Stimulated activated CD8-positive, alpha-beta memory T cell treated with anti-CD3 and anti-CD28 coated beads, Interleukin-7, amount 100 ng/mL, for 1 hour (primary cell): ENCODE measurements at places on chromosomes 7 and 10.

DNA sequence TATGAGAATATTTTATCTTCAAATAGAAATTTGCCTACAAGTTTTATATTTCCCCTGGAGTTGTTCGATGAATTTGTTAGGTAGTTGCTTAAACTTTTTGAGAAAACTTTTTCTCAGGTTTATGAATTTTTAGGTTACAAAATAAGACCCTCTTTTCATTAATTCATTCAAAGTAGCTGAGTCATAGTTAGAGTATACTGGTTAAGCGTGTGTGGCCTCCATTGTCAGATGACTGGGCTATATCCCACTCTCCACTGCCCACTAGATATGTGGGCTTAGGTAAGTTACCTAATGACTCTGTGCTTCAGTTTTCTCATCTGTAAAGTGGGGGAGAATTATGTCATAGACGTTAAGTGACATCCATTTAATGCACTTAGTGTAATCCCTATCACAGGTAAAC lies 1.0 kb downstream of the ASB15 start:
- no peak for DNase-seq

DNA sequence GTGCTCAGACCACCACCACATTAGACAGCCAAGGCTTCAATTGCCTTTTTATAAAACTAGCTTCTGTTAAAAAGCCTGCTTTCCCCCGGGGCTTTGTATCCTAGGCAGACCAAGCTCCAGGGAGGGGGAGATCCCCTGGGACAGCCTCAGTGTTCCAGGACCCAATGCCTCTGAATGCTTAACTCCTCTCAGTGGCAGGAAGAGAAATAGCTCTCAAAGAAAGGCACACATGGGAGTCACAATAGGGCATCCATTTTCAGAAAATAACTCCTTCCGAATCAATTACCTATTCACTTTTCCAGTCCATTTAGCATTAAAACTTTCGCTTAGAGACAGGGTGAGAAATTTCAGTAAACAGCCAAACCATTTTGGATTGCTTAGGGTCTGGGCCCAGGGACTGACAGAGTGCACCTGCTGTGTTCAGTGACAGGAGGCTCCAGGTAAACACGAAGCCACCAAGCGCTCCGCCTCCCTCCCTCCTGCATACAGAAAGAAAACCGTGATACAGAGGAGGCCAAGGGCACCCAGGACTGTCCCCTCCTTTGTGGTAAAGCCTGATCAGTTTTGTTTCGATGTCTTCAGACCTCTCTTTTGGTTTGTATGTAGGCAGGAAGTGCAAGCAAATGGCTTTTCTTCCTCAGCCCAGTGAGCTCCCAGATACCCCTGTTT lies 599.7 kb downstream of the KCNMA1 start:
- no peak for DNase-seq

- DNase-seq: no peak
Measured at GRCh38 chr10:103490986-103491314, 2.6 kb upstream of the NEURL1 start.

- DNase-seq: no peak
Measured at GRCh38 chr10:127922675-127923366, 15.9 kb downstream of the PTPRE start.
